ENCODE measurements at places on chromosomes 1 and 21. TPM values are rescaled to one million over a fixed set of nuclear protein-coding genes. Genes with fewer than 3 reads are reported as not detected.

The GBP6 gene
- total RNA-seq: not detected

- no peaks in the 10 kb centered on the region for H3K4me1 ChIP-seq
- no peak overlapping the region for H3K4me3 ChIP-seq
- H3K27ac ChIP-seq: no peak overlapping the region
- H3K36me3 ChIP-seq: no peaks in the 10 kb centered on the region
- no peaks in the 10 kb centered on the region for H3K27me3 ChIP-seq
- DNase-seq: no peak
These were observed 254.8 kb upstream of the GREM2 start for GRCh38 chr1:240866724-240867123.

DNA sequence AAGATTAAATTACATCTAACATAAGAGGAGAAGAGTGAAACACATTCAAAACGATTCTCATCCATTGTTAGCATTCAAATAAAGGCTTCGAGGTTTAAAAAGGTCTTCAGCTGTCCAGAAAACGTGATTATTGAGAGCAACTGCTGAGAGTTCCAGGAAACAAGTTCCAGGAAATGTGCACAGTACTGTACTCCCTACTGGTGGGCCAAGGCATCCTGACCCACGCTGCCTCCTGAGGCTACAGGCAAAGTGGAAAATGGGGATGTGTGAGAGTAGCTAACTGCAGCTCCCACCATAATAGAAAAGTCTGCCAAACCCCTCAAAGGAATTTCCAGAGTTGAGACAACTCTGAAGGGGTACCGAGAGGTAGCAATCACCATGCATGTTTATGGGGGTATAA, 2.0 kb downstream of the VAV3 start:
- no peak for DNase-seq
- peaks cover 25% of the 10 kb centered on the region for H3K27me3 ChIP-seq
- no peak overlapping the region for H3K27ac ChIP-seq
- no peaks in the 10 kb centered on the region for H3K36me3 ChIP-seq
- no peak overlapping the region for H3K4me3 ChIP-seq

The OR6N1 gene
- not detected for total RNA-seq

DNA sequence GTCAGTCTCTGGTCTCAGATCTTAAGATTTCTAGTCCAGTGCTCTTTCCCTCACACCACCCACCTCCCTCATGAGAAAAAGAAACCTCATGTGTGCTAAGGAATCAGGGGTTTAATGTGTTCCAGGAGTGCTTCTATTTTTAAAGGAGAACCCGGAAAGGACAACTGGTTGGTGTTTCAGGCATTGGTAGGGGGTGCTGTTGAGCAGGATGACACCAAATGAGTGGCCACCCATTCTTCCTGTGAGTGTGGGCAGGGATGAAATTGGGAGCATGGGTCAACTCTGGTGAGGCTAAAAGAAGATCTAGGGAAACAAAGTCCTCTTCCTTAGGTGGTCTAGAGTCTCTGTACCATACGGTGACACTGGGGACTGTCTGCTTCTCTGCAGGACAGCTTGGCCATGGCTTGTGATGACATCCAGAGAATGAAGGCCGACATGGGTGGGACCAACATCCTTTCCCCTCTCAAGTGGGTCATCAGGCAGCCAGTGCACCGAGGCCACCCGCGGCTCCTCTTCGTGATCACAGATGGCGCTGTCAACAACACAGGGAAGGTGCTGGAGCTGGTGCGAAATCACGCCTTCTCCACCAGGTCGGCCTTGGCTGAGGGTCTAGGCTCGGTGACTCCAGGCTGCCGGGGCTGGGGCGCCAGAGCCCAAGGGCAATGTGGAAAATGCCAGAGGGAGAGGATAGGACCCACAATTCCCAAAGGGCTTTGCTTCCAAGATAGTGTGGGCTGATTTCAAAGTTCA, 39.3 kb downstream of the VWA5B1 start:
- no peaks in the 10 kb centered on the region for H3K4me1 ChIP-seq
- no peaks in the 10 kb centered on the region for H3K36me3 ChIP-seq
- H3K4me3 ChIP-seq: no peak overlapping the region

The FCER1G gene
- total RNA-seq: 2.2 TPM

DNA sequence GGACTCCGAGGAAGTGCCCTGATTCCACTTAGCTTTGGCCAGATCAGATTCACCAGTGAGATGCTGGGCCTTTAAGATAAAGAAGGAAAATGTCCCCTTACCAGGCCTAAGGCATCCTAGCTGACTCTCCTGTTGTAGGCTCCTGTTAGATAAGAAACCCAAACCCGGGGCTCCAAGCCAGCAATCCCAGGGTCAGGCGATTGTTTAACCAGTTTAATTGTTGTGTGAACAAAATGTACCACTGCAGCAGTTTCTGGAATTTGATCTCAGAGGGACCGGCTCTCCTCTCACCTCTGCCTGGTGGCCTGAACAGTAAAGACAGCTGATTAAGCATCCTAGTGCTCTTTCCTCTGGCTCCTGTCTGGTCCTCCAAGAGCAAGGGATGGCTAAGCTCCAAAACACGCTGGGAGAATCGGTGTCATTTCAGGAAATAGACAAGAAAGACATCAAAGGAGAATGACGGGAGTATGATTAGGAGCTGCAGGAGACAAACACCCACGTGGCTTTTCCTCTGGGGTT, 9.3 kb upstream of the KLHDC8A start:
- no peak overlapping the region for H3K27ac ChIP-seq
- H3K4me3 ChIP-seq: no peak overlapping the region
- H3K36me3 ChIP-seq: no peaks in the 10 kb centered on the region
- peaks cover 33% of the 10 kb centered on the region for H3K27me3 ChIP-seq

- no peak for DNase-seq
- no peaks in the 10 kb centered on the region for H3K27me3 ChIP-seq
- H3K27ac ChIP-seq: no peak overlapping the region
- H3K4me1 ChIP-seq: no peaks in the 10 kb centered on the region
These were observed 34.1 kb upstream of the DIP2A start for GRCh38 chr21:46424621-46425020.

The ITLN2 gene
- not detected for total RNA-seq

GRCh38 chr1:47437447-47438164, at the start of gene FOXD2:
FOXD2 (plus strand) TSS chr1:47438044; CDS start chr1:47438136, 92 bp downstream.
- peaks cover 60% of the 10 kb centered on the region for H3K27me3 ChIP-seq
- no peaks in the 10 kb centered on the region for H3K36me3 ChIP-seq

The SIM2 gene
- not detected for total RNA-seq

- H3K27ac ChIP-seq: no peak within 1 kb of the TSS
- H3K4me3 ChIP-seq: peak within 1 kb of the TSS; percentile 10
- peak; percentile 16 for DNase-seq
- no peaks in the 10 kb centered on the region for H3K36me3 ChIP-seq
These were observed at the start of gene AGMAT for GRCh38 chr1:15584489-15585363. AGMAT (minus strand) TSS chr1:15585051; CDS start chr1:15584967, 84 bp downstream.

DNA sequence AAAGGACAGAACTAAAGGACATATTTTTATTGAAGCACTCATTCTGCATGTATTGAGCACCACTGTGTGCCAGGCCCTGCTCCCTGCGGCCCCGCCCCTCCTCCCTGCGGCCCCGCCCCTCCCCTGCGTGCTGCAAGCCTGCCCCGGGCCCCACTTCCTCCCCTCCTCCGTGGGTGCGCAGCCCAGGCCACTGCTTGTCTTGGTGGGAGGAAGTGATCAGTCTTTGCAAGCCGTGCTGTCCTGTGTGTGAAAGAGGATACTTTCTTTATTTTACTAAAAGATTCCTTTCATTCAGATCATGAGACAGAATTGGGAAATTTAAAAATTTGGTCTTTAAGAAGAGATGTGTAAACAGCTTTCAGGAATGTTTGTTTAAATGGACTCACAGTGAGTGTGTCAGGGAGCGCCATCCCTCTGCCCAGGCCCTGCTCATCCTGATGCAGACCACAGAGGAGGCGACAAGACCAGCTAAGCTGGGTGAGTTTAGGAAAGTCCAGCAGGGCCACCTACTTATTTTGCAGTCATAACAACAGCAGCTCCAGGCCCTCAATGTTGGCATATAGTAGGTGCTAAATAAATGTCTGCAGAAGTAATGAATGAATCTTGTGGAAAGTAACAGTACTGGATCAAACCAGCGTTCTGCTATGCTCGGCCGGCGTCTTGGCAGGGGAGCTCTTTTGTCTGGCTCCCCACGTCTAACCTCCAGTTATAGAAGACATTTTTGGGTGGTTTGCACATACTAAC, 88.3 kb upstream of the SELENON start:
- DNase-seq: no peak
- H3K4me1 ChIP-seq: no peaks in the 10 kb centered on the region
- no peaks in the 10 kb centered on the region for H3K36me3 ChIP-seq
- H3K4me3 ChIP-seq: no peak overlapping the region
- H3K27me3 ChIP-seq: peaks cover 2% of the 10 kb centered on the region
- no peak overlapping the region for H3K27ac ChIP-seq

GRCh38 chr1:201144701-201145100, 9.6 kb downstream of the TMEM9 start:
- no peaks in the 10 kb centered on the region for H3K4me1 ChIP-seq
- no peak overlapping the region for H3K4me3 ChIP-seq
- H3K27ac ChIP-seq: no peak overlapping the region
- H3K36me3 ChIP-seq: peaks cover 51% of the 10 kb centered on the region
- H3K27me3 ChIP-seq: no peaks in the 10 kb centered on the region
- no peak for DNase-seq

The RGS13 gene
- total RNA-seq: not detected
